Fibroblast of skin of scalp (primary cell): ENCODE measurements at places on chromosomes 2 and 18.

- no peak for DNase-seq
Observed at GRCh38 chr2:150353376-150353775, 134.1 kb downstream of the RND3 start.

- DNase-seq = no peak
Observed at GRCh38 chr2:12192762-12193161, 446.3 kb downstream of the LPIN1 start.

DNA sequence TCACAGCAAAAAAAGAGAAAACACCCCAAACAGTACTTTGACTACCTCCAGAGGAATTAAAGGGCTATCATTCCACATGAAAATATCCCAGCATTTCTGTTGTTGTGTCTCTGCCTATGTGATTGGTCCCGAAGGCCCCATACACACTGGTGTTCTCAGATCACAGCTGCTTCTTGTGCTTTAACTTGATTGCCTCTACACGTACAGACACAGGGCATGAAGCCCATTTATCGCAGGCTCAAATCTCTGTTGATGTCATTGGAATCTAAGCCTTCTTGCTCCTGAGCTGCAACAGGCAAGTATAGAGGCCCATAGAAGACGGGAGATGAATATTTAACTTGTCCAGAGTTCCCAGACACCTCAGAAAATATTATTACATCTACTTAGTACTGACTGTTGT, 405.2 kb downstream of the NCKAP5 start:
- DNase-seq = no peak

DNA sequence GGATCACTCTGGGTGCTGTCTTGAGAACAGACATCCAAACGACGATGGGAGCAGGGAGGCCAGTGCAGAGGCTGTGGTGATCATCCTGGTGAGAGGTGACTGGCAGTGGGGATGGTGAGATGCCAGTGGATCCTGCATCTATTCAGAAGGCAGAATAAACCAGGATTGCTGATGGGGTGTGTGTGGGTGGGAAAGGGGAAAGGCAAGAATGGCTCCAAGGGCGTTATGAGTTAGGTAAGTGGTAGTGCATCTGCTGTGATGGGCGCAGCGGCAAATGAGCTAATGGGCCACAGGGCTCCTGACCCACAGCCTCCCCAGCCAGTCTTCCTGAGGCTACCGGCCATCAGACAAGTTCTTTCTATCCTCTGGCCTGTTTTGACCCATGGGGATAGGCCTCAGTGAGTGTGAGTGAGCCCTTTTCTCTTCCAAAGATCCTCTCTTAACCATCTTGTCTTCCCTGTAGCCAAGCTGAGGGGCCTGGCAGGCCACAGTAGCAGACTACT, 29.6 kb downstream of the SERTAD2 start:
- DNase-seq = no peak

GRCh38 chr2:44061876-44062275, 66.1 kb upstream of the LRPPRC start:
- DNase-seq = no peak

DNA sequence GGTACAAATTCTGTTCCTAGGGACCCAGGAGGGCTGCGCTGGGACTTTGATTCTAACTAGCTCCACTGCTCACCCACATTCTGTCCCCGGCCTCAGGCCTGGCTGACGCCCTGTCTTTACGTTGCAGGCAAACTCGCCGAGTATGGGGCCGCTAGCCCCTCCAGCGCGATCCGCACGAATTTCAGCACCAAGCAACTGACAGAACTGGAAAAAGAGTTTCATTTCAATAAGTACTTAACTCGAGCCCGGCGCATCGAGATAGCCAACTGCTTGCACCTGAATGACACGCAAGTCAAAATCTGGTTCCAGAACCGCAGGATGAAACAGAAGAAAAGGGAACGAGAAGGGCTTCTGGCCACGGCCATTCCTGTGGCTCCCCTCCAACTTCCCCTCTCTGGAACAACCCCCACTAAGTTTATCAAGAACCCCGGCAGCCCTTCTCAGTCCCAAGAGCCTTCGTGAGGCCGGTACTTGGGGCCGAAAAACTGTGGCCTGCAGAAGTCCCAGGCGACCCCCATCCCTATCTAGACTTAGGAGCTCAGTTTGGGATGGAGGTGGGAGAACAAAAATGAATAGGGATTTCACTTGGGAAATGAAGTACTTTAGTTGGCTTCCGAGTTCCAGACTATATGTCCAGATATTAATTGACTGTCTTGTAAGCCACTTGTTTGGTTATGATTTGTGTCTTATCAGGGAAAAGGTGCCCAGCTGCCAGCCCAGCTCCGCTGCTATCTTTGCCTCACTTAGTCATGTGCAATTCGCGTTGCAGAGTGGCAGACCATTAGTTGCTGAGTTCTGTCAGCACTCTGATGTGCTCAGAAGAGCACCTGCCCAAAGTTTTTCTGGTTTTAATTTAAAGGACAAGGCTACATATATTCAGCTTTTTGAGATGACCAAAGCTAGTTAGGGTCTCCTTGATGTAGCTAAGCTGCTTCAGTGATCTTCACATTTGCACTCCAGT, 1.5 kb downstream of the HOXD1 start:
- DNase-seq = no peak

DNA sequence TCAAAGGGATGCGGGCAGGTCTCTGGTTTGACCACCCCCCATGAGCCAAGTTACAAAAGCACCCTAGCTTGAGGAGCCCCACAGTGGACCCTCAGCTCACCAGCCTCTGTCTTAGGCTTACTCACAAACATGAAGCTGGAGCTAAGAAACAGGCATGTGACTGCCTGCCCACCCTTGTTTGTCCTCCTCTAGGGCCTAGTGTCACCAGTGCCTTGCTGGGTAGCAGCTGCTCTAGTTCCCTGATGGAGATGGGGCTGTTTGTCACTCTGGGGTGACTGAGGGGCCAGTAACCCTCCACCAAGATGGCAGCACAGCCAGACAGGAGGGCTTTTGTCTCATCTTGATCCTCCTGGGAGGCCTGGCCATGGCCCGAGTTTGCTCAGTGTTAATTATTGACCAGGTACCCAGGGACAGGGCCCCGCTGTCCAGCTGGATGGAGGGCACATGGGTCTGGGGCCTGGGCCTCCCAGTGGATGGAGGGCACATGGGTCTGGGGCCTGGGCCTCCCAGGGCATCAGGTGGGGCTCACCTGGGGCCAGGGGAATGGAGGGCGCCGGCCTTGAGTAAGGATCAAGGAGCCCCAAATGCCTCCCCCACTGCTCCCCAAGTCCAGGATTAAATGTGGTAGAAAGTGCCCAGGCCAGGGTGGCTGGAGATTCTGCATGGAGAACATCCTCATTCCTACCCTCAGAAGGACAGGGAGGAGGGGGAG, 185.9 kb upstream of the HAAO start:
- DNase-seq = no peak

GRCh38 chr18:55869556-55870501, 281.8 kb upstream of the TCF4 start:
- DNase-seq = peak; percentile 71

DNA sequence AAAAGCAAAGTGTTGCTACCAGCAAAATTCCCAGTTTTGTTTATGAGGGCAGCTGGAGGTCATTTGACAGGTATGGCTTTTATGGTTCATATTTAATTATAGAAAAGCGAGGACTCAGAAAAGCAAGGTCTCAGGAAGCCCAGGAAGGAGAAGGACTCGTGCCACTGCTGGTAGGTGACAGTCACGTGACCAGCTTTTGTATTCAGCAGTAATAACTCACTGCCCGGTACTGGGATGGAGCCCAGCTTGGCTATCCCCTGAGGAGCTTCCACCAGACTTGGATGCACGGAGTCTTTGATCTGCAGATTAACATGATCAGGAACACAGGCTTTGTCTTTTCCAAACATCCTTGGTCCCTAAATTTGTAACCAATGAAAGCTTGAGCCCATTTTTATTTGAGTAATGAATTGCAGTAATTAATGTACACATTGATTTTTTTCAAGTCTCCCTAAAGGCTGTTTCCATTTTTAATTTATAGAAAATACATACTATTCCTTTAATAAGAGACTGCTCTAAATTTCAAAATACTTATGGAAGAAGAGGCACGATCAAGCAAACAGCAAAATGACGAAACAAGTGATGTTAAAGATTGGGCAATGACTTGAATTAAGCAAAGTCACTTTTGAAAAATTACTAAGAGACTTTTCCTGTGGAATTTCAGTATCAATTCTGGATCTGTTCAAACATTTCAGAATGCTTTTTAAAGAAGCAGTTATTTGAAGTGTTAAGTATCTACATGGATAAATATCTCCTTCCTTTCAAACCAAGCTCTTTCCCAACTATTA, 251.7 kb upstream of the HNRNPA3 start:
- DNase-seq = no peak

DNA sequence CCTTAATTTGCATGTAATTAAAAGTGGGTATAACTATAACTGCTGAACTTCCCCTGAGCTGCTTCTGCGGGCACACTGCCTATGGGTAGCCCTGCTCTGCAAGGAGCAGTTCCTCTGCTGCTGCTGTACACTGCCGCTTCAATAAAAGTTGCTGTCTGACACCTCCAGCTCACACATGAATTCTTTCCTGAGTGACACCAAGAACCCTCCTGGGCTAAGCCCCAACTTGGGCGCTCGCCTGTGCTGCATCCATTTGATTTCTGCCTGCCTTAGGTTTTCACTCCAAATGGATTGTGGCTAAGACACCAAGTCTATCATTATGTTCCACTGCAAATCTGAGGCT, 215.7 kb downstream of the ANAPC1 start:
- no peak for DNase-seq

DNA sequence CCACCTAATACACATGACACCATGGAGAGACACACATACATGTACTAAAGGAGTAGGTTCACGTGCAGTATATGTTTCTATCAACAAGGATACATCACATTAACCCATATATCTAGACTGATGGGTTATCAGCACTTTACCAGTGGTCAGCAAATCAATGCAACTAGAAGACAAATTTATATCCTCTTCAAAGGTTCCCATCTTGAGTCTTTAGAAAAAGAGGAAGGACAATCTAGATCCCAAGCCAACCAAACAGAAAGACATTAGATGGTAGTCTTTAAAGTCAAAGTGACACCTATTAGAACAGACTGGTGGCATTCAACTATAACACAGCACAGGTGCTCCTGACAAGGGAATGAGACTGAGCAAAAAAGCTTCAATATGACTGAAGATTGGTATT, 13.8 kb upstream of the SERTAD2 start:
- no peak for DNase-seq

DNA sequence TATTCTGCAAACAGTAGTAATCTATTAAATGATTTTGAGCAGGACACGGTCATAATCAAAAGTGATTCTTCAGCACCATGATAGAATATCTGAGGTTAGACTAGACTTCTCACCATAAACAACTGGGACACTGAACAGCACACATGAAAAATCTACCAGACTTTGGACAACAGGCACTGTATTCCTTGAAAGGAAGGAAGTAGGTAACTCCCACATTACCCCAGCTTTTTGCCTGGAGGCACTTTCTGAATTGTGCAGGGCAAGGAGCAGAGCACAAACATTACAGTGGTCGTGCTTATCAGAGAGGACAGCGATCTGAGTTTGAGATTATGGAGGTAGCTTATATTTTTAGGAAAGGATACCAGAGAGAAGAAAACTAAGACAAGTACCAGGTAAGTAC, 25.3 kb upstream of the IL1RL1 start:
- no peak for DNase-seq

DNA sequence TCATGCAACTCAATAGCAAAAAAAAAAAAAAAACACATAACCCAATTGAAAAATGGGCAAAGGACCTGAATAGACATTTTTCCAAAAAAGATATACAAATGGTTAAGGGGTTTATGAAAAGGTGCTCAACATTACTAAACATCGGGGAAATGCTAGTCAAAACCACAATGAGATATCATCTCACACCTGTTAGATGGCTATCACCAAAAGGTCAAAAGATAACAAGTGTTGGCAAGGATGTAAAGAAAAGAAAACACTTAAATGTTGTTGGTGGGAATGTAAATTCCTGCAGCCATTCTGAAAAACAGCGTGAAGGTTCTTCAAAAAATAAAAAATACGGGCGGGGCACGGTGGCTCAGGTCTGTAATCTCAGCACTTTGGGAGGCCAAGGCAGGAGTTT, 112.4 kb upstream of the CAB39 start:
- DNase-seq = no peak

DNA sequence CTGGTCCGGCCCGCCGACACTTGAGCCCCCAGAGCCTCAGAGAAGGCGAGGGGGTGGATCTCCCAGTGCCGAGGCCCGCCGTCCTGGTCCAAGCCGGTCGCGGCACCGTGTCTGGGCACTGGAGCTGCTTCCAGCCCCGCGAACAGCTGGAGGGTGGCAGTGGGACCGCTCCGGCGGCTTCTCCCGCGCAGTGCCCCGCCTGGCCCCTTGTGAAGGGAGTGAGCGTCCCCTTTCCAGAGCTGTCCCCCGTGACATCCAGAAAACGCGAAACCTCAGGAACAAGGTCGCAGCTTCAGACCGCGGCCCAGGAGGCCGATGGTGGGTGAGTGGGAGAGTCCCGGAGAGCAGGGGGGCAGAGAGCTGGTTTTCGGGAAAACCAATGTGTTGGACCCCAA, 579 bp upstream of the EMX1 start:
- no peak for DNase-seq

DNA sequence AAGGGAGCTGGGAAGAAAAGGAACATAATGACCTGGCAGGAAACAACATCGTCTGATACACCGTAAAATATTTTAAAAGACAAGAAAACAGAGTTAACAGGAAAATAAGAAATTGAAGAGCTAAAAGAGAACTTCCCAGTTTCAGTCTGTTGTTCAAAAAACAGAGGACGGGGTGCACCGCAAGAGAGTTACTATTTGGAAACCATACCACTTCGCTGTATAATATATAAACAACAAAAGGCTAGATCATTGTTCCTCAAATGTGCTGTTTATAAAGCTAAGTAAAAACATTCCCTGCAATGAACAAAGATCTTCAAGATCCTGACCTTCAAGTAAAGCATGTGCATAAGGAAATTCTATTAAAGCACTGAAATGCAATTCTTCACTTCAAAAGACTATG, 2.1 kb downstream of the PPP3R1 start:
- DNase-seq = no peak

DNA sequence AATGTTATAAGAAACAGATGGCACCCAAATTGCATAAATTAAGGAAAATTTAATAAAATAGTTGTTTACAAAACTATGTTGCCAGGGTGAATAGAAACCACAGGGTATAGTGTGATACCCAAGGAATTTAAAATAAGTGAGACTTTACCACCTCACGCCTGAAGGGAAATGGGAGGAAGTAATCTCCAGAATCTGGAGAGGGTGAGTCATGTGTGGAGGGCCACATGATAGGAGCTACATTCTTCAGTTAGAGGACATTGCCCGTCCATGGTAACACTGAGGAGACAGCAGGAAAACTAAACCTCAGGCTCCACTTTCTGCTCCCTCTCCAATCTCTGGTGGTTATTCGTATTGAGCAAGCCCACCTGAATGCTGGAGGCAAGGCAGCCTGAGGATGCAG, 97.2 kb upstream of the NXPH2 start:
- DNase-seq = no peak
